Anterior cingulate cortex (tissue), 58 donors: ENCODE measurements at places on chromosomes 1 and 21.

- DNase-seq: no peak
Measured at GRCh38 chr21:37335053-37335452, 31.5 kb upstream of the DYRK1A start.

- no peak for DNase-seq
Measured at GRCh38 chr1:94713472-94714141, 106.5 kb upstream of the SLC44A3 start.

- DNase-seq: no peak
Measured at GRCh38 chr1:236289492-236290131, 7.9 kb upstream of the ERO1B start.

DNA sequence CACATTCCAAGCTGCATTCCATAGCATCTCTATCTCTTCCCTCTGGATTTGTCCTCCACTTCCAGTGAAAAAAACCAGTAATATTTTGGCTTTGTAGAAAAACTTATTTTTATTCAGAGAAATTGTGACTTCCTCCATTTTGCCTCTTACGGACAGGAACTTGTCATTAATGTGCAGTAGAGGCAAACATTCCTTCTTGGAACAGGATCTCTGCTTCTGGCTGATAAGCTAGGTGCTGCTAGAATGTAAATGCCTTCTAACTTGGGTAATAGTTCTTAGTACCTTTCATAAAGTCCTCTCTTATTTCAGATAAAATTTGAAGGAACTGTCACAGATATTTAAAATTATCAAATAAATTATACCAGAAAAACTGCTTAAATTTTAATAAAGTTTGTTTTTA lies 707.8 kb downstream of the USP25 start:
- no peak for DNase-seq

DNA sequence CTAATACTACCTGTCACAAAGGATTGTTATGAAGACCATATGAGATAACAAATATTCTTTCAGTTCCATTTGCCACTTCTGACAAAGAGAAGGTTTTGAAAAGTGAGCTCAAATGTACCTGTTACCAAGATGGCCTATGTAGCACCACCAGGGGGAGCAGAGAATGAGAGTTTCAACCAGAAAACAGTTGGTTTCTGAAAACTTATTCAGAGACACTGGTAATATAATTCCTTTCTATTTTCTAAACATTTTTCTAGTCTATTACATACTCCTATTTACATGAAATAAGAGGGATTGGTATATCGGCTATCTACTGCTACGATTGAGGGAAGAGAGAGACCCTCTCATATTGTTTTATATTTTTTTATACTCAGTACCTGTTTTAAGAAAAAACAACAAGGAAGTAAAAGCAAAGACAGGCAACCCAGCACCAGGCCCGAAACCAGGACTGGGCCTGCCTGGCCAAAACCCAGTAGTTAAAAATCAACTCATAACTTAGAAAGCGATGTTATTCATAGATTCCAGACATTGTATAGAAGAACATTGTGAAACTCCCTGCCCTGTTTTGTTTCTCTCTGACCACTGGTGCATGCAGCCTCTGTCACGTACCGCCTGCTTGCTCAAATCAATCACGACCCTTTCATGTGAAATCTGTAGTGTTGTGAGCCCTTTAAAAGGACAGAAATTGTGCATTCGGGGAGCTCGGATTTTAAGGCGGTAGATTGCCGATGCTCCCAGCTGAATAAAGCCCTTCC lies 48.3 kb downstream of the IL23R start:
- DNase-seq: no peak

DNA sequence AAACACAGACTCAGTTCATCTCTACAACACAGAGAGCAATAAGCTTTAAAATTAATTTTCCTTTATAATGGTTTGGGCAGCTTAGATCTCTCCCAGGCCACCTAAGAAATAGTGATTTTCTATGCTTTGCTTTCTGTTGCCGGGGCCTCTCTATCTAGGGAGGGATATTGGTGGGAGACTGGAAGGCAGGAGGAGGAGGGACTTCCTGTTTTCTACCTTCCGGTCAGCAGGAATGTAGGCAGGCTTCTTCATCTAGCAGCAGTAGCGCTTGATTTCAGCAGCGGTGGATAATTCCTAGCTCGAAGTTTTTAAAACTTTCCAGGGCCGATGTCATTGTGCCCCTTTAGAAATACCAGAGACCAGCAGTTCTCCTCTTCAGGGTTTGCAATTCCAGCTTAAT lies 5.1 kb upstream of the DESI2 start:
- DNase-seq: no peak

- no peak for DNase-seq
Measured at GRCh38 chr1:166972826-166973225, 2.5 kb downstream of the ILDR2 start.

- no peak for DNase-seq
Measured at GRCh38 chr1:89539128-89539527, 14.5 kb downstream of the LRRC8B start.

GRCh38 chr21:35324372-35325220 lies 275.5 kb upstream of the RUNX1 start:
- no peak for DNase-seq

GRCh38 chr1:3732434-3733093 lies 19.7 kb upstream of the CCDC27 start:
- DNase-seq: no peak

DNA sequence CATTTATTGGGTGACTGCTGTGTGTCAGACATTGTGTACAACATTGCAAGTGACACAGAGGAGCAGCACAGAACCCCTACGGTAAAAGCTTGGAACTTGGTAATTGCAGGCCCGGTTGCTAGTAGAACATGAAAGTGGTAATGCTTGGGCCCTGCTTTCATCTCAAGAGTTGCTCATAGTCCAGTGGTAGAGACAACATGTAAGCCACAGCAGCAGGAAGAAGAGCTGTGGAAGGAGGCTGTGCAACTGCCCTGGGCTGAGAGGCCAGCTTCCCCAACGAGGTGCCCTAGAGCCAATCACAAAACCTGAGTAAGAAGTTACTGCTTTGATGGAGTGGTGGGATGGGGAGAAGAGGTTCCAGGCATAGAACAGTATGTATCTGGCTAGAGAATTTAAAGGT lies 18.4 kb downstream of the CNIH4 start:
- DNase-seq: no peak

DNA sequence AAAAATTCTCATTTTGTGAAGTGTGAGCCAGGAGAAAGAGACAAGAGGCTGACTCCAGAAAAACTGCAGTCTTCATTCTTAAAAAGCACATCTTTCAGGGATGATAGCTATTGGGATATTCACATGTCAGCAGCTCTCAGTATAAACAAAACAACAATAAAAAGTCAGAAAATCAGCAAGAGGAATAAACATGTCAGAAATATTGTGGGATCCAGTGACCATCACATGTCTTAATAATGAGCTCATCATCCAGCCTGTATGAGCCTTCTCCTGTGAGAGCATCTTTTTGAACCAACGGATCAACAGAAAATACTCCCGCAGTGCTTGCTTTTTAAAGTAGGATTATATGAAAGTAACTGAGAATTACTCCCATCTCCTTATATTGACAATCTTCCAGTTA lies 241.6 kb downstream of the SMYD3 start:
- DNase-seq: no peak

- DNase-seq: no peak
Measured at GRCh38 chr1:85654066-85654782, 54.0 kb downstream of the ZNHIT6 start.

- DNase-seq: no peak
Measured at GRCh38 chr1:98001764-98002163, 80.9 kb upstream of the DPYD start.

DNA sequence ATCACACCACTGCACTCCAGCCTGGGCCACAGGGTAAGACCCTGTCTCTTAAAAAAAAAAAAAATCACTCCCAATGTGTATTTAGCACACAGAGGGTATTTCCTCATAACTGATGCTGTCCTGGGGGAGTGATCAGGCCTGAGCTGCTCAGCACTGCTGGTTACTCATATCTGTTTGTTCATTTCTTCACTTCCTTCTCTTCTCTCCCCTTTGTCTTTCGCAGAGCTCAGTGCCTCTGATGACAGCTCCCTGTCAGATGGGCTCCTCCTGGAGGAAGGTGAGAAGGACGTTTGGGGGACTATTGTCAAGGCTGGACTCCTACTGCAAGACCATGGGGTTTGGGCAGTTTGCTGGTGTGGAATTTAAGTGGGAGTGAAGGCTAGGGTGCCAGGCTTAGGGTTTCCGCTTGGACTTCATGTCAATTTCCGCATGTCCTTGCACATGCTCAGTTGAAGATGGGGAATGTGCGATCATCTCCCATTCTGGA lies 13.0 kb downstream of the INAVA start:
- no peak for DNase-seq

DNA sequence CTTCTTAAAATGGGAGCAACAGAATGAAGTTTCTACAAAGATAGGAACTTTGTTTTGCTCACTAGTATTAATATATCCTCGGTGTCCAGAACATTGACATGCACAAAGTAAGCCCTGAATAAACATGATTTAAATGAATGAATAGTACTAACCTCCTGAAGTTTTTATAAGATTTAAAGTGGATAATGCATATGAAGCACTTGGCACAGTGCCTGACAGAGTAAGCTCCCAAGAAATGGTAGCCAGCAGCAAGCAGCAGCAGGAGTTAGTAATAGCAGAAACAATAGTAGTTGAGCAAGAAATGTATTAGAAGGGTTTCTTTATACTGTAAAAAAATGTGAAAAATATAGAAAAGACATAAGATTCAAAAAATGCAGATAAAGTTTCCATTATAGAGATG lies 258.1 kb upstream of the C1orf87 start:
- DNase-seq: no peak

DNA sequence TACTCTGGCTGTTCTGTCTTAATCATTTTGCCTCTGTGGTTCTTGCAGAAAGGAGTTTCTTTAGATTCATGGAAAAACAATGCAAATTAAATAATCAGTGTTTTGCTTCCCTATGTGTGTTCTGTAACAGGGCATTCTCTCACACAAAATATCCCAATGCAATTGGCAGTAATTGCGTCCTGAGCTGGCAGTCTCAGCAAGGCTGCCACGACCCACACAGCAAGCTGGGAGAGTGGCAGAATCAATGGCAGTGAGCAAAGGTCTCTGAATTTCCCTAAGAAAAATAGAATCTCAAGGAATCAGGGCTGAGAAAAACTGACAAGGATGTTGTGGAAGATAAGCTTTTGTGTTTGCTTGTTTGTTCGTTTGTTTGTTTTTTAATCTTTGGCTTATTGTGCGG lies 198.1 kb upstream of the ST6GALNAC5 start:
- no peak for DNase-seq
